ENCODE measurements at places on chromosomes 13 and 19.

- DNase-seq = no peak
Observed at GRCh38 chr19:56712611-56713276, 41.2 kb upstream of the ZNF835 start.

DNA sequence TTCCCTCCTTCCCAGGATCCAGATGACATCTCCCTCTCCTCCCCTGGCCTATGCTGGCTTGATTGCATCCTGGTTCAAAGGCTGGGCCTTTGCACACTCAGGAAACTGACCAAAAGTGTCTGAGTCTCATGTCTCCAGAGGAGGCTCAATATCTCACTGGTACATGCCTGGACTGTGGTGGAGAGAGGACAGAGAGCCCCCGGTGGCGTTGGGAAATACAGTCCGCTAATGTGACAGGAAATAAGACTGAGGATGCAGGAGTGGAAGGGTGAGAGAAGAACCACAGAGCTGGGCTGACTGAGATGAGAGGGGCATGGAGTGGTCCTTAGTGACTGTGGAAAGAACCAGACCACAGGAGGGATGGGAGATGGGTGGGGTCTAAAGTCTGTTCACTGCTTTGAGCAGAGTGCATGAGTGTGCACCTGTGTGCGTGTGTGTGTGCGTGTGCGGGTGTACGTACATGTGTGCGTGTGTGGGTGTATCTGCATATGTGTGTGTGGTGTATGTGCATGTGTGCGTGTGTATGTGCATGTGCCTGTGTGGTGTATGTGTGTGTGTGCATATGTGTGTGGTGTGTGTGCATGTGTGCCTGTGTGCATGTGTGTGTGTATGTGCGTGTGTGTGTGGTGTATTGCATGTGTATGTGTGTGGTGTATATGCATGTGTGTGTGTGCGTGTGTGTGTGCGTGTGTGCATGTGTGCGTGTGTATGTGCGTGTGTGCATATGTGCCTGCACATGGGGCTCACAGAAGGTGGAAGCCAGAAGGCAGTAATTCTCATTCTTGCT lies 1.9 kb downstream of the SIGLEC5 start:
- DNase-seq = no peak

DNA sequence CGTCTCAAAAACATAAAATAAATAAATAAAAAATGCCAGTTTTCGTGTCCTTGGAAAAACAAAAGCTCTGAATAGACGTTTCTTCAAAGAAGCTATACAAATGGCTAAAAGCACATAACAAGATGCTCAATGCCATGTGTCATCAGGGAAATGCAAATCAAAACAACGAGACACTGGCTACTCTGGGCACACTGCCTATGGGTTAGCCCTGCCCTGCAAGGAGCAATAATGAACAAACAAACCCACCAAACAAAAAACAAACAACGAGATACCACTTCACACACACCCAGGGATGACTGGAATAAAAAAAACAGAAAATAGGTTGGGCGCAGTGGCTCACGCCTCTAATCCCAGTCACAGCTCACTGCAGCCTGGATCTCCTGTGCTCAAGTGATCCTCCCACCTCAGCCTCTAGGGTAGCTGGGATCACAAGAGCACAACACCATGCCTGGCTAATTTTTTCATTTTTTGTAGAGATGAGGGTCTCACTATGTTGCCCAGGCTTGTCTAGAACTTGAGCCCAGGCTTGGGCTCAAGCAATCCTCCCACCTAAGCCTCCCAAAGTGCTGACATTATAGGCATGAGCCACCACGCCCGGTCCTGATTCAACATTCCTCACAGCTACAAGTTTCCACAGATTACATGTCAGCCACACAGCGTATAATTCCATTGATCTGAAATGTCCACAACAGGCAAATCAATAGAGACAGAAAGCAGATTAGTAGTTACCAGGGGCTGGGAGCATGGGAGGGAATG lies 15.5 kb upstream of the ISYNA1 start:
- no peak for DNase-seq

DNA sequence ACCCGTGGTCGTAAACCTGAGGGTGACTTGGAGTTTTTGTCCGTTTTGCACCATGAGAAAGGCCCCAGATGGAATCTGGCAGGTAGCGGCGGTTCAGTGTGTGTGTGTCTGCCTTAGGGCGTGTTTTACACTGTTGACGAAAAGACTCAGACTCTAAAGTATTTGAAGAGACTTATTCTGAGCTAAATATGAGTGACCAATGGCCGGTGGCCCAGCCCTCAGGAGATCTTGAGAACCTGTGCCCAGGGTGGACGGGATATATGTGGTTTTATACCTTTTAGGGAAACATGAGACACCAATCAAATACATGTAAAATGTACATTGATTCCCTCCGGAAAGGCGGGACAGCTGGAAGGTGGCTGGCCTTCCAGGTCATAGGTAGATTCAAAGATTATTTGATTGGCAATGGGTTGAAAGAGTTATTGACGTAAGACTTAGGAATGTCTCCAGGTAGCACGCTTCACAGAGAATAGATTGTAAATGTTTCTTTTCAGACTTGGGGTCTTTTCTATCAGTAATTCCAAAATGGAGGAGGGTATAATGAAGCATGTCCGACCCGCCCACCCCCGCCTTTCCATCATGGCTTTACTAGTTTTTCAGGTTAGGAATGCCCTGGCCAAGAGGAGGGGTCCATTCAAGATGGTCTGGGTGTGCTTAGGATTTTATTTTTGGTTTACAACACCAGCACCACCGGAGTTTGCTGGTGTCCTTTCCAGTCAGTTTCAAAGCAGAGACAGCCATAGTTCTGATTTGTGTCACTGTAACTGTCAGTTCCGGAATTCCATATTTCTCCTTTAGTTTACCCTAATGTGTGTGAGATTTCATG lies 1.0 kb upstream of the ZNF529 start:
- no peak for DNase-seq

GRCh38 chr19:16327911-16328823 lies 3.5 kb downstream of the KLF2 start:
- DNase-seq = no peak

DNA sequence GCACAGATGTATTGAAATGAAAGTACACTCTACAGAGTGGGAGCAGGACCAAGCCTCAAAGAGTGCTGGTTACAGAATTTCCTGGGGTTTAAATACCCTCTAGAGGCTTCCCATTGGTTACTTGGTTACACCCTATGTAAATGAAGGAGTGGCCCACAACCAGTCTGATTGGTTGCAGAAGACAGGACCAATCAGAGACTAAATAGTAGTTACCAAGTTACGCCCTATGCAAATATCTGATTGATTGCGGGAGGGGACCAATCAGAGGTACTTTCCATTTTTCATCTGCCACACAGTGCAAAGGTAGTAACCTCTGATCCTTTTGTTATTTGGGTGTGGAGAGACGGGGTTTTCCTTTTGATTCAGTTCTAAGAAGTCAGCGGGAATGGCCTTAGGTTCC lies 5.5 kb upstream of the ZFP82 start:
- no peak for DNase-seq

GRCh38 chr13:50626101-50626547 lies 217.4 kb downstream of the DLEU7 start:
- DNase-seq = no peak

- DNase-seq = no peak
Observed at GRCh38 chr13:97567510-97568243, 133.7 kb downstream of the RAP2A start.

DNA sequence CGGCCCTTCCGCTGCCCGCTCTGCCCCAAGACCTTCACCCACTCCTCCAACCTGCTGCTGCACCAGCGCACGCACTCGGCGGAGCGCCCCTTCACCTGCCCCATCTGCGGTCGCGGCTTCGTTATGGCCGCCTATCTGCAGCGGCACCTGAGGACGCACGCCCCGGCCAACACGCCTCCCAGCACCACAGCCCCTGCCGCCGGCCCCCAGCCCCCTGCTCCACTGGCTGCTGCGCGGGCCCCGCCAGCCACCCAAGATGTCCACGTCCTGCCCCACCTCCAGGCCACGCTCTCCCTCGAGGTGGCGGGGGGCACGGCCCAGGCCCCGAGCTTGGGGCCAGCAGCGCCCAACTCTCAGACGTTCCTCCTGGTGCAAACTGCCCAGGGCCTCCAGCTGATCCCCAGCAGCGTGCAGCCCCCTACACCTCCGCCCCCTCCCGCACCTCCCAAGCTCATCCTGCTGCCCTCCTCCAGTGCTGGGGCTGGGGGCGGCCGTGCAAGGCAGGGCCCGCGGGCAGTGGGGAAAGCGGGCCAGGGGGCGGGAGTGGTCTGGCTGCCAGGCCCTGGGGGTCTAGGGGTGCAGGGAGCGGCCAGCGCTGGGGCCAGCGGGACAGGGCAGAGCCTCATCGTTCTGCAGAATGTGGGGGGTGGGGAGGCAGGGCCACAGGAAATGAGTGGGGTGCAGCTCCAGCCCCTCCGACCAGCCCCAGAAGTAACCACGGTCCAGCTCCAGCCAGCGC lies 1.9 kb upstream of the NAT14 start:
- DNase-seq = no peak

- no peak for DNase-seq
Observed at GRCh38 chr19:51258165-51259160, 7.6 kb downstream of the SIGLECL1 start.

DNA sequence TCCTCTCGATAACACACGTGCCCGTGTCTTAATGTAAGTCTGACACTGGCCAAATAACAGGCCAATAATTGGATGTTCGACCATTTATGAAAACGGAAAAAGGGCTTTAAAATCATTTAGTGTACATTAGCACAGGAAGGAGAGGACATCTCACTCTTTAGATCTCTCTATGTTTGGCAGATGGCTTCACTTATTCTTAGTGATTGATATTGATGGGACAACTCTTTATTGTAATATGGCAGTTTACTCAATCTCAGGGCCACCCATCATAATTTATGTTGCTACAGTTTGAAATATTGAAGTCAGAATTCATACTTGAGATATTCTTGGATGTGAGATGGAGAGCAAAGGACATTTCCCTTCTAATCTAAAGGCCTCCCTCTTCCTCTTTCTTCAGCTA lies 430.7 kb upstream of the ARGLU1 start:
- no peak for DNase-seq

DNA sequence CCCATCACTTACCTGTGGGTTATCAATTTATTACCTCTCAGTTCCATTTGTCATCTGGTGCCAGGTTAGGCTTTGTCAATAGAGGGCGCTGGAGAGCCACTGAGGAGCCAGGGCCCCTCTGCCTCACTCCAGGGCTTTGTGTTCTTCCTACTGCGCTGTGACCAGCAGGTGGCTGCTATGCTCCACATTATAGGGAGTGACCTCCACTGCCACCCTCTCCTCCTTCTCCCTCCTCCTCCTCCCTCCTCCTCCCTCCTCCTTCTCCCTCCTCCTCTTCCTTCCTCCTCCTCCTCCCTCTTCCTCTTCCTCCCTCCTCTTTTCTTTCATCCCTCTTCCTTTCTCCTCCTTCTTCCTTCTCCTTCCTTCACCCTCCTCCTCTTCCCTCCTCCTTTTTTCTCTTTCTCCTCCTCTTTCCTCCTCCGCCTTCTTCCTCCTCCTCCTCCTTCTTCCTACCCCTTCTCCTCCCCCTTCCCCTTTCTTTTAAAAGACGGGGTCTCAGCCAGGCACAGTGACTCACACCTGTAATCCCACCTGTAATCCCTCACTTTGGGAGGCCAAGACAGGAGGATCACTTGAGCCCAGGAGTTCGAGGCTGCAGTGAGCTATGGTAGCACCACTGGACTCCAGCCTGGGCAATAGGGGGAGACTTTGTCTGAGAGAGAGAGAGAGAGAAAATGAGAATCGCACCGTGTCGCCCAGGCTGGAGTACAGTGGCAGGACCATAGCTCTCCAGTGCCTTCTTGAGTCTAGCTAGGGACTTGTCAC lies 10.3 kb upstream of the ZBTB32 start:
- peak; percentile 92 for DNase-seq

- no peak for DNase-seq
Observed at GRCh38 chr13:71242201-71242600, 624.8 kb downstream of the DACH1 start.
